GM23248 (cell line): ENCODE measurements at places on chromosomes 4 and X. TPM values are rescaled to one million over a fixed set of nuclear protein-coding genes. Genes with fewer than 3 reads are reported as not detected.

The MMRN1 gene
- not detected in 2 replicates for total RNA-seq

The DCAF12L1 gene
- total RNA-seq, result not detected in 2 replicates

The MAGEA1 gene
- total RNA-seq, result not detected in 2 replicates

GRCh38 chr4:137532869-137533236, 559 bp upstream of the PCDH18 start:
- DNase-seq, result peak; percentile 60

DNA sequence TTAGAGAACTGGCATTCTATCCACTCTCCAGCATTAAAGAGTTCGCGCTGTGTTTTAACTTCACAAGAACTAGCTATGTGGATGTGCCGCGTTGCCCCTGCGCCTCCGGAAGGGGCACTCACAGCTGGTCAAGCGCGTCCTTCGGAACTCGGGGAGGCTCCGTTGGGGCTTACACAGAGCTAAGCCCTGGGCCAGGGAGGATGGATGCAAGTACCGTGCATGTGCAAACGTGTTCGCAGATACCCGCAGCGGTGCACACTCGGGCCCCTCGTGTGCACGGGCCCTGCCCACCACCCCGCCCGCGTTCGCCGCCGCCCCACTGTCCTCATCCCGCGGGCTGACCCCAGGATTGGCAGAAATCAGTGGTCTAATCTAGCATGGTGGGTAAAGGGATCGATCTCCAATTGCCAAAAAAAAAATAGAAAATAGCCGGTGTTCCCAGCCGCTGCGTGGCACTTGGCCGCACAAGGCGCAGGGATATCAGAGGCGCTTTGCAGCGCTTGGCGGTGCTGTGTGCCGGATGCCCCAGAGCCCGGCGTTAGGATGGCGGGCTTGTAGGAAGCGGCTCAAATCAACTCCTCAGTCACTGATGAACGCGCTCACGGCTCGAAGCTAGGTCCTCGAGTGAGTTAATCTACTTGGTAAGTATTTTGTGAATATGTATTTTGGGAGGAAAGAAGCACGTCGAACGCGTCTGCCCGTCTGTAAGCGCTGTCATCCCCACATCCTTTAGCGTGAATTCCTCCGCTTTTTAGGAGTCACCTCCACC, 989 bp upstream of the PCDH10 start:
- peak; percentile 43 for DNase-seq

DNA sequence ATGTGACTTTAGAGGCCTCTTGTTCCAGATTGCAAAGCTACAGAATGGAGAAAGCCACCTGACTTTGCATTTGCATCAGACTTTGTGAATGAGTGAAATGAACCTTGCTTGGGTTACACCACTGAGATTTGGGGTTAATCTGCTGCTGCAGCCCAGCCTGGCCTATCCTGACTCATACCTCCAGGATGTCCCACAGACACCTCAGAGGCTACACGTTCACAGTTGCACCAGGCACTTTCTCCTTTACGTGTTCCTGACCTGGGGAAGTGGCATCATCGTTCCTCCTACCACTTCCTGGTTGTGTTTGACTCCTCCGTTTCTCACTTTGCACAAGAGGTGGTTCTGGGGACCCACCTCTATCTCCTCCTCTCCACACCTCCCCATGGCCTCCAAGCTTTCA, 9.2 kb upstream of the SORCS2 start:
- DNase-seq, result peak; percentile 45

- no peak for DNase-seq
Observed at GRCh38 chr4:8906668-8906970, 35.0 kb upstream of the HMX1 start.

GRCh38 chr4:56607926-56608325, 73.2 kb downstream of the HOPX start:
- DNase-seq, result no peak

DNA sequence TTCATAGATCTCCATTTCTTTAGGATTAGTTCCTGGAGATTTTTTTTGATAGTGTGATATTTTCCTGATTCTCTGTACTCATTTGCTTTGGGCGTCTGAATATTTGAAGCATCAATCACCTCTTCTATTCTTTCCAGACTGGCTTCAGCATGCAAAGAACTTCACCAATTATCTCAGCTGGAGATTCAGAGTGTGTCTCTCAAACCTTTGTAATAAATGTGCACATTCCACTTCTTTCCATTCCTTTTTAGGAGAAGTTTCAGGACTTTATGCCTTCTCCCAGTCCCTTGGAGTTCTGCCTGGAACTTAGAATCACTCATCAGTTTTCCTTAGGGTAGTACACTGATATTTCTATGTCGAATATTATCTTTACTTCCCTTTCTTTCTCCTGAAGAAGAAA, 334.8 kb downstream of the TEX13C start:
- no peak for DNase-seq
